ENCODE measurements at places on chromosomes 3 and 15.
A peak's percentile ranks its signal among the peaks of the same experiment; 100 is the strongest.

DNA sequence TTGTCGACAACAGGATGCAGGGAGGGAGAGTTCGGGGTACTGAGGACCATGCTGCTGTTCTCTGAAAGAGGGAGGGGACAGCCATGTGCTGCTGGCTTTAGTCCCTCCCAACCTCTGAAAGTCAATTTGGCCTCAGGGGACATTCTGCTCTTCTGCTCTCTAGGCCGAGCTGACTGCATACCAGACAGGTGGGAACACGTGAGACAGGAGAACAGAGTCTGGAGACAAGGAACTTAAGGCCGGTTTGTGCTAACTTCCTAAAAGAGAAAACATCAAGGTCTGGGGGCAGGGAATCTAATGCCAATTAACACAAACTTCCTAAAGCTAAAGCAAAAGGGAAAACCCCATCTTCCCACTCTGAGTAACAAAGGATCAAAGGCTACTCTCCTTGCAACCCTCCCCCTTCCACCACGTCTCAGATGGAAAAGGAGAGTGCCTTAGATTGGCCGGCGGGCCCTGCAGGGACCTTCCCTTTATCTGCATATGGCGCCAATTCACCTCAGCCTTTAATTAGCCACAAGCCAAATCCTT, 41.0 kb downstream of the SLCO2A1 start:
- DNase-seq: no peak

DNA sequence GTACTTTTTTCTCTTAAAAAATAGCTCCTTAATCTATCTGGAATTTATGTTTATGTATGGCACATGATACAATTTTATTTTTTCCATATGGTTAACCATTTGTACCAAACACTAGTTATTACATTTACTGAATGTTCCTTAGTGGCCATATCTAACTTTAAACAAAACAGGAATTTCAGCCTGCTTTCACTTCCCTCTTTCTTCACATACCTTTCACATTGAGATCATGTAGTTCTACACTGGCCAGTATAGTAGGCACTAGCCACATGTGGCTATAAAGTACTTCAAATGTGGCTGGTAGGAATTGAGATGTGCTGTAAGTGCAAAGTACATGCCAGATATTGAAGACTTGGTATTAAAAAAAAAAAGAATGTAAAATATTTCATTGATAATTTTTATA, 4.7 kb upstream of the RYK start:
- no peak for DNase-seq

- peak; percentile 39 for DNase-seq
Observed at GRCh38 chr15:51322621-51323296, 15.6 kb downstream of the CYP19A1 start.

- peak; percentile 56 for DNase-seq
Observed at GRCh38 chr3:62229211-62229610, 144.1 kb downstream of the FEZF2 start.

GRCh38 chr3:52446631-52447511, 2.0 kb upstream of the SEMA3G start:
- DNase-seq: peak; percentile 73

DNA sequence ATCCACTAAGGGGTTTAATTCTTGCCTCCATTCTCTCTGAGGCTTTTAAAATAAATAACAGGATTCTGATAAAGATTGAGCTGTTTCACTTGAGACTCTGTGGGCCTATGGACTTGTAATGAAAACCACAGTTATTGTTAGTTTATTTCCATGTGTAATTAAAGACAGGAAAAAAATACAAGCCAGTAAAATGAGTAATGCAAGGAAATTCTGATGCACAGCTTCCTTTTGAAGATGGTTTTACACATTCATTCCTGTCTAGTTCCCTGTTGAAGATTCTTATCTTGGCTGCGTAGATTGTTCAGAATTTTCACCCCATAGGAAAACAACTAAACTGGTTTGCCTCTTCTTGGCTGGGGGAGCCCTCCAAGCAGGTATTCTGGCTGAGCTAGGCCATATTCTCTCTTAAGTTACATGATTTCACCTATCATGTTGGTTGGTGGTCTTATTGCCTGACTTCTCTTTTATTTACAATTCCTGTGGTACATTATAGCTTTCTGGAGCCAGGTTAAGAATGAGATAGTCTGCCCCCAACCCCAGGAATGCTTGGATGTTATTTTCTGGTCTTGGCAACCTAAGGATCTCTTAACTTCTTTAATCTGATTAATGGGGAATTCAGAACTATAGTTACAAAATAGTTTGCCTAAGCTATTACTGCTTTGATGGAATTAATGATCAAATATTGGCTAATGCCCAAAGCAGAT, 67.6 kb downstream of the MITF start:
- DNase-seq: no peak

GRCh38 chr3:20861454-20861853, 675.4 kb upstream of the SGO1 start:
- no peak for DNase-seq

- no peak for DNase-seq
Observed at GRCh38 chr3:142623194-142623593, 27.0 kb downstream of the PLS1 start.

GRCh38 chr3:11095932-11096265, 58.4 kb upstream of the HRH1 start:
- DNase-seq: no peak

GRCh38 chr3:172294223-172294806, 153.9 kb downstream of the GHSR start:
- no peak for DNase-seq

GRCh38 chr3:152376351-152377183, 107.8 kb downstream of the MBNL1 start:
- DNase-seq: peak; percentile 60

GRCh38 chr3:195087328-195087727, 183.6 kb downstream of the XXYLT1 start:
- no peak for DNase-seq

GRCh38 chr3:71055257-71056001, 528.1 kb downstream of the FOXP1 start:
- DNase-seq: no peak

DNA sequence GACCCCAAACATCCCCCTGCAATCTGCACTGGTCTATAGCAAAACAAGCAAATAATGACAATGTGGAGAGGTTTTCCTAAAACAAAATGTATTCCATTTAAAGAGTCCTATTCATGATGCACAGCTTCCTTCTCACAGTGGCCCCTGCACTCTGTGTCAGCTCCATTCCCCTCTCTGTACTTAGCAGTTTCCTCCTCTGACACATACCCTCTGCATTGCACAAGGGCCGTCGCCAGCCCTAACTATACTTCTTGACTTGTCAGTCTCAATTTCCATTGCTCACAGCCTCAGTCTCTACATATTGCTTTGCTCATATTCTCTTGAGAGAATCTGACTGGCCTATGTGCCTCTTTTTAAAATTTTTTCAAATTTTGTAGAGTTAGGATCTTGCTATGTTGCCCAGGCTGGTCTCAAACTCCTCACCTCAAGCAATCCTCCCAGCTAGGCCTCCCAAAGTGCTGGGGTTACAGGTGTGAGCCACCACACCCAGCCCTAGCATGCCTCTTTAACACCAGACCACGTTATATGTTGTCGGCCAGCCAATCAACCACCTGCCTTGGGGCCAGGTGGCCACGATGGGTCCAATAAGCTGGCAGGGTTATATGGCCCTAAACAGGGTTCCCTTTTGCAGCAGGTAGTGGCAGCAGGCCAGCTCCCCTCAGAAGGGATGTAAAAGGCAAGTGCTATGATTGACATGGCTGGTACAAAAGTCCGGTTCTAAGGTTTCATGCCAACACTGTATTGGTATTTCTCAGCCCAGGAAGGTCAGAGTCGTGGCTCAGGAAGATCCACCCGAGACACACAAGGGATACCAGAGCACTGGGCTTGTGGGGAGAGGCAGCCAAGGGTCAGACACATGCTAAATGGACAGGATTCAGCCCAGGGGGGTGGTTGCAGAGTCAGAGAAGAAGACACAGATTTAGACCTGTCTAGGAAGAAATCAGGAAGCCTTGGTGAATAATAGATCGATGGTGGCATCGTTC, 59.0 kb upstream of the SMAD3 start:
- DNase-seq: no peak

DNA sequence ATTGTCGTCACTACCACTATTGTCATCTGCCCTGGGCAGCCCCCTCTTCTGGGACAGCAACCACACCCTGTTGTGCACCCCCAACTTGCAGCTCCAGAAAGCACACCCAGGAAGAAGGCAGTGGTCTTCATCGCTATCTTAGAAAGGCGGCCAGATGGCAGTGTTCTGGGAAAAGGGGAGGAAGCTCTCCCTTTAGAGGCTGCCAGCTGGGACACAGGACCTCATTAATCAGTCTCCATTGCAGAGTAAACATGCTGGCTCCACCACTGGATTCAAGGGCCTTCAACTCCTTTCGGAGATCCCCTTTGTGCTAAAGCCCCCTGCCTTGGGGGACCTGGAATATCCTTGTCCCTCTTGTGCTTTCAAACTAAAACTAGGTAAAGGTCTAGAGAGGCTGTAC, 199.3 kb upstream of the LINGO1 start:
- DNase-seq: no peak

DNA sequence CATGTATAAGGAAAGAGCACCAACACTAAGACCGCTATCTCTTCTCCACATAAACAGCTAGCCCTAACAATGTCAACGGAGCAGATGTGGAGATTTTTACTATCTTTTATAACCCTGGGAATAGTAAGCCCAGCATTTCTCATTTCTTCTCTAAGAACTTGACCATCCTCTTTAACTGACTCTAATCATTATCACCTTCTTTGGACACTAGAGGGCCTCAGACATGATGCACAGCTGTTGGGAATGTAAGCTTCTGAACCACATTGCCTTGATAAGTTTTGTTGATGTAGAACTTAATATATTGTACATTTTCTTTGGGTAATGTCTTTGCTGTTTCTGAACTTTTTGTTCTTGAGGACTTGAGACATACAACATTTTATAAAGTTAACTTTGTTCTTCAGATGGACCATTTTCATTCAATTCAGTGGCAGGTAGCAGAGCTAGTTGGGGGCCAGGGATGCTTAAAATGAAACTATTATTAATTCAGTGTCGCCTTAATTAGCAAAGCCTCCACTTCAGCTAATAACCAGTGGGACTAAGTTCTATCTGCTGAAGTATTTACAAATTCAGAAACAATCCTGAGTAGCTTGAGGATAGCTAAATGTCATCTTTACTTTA, 9.6 kb upstream of the TAGLN3 start:
- peak; percentile 80 for DNase-seq

DNA sequence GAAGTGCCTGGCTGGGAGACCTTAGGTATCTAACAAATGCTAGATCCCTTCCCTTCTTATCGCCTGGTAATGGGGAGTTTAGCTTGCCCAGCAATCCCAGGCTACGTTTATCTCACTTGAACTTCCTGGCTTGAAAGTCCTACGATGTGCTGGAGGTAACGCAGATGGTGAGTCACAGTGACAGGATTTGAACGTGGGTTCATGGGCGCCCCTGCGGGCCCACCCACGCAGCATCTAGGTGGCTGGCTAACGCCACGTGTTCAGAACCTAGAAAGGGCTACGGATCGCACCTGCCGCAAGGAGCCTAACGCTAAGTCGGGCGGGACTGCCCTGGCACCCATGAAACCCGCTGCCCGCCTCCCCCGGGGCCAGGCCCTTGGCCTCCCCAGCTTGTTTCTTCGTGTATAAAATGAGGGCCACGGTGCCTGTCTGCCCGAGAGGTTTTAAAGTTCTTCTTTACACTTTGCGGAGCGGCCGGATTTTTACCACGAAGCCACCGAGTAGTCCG, 600 bp upstream of the USP3 start:
- peak; percentile 29 for DNase-seq

GRCh38 chr15:76929011-76929760, 2.4 kb upstream of the RCN2 start:
- no peak for DNase-seq

- DNase-seq: peak; percentile 98
Observed at GRCh38 chr15:69160141-69160993, at the start of gene GLCE. GLCE (plus strand) TSS chr15:69160635; CDS start chr15:69255807, 95,172 bp downstream.

DNA sequence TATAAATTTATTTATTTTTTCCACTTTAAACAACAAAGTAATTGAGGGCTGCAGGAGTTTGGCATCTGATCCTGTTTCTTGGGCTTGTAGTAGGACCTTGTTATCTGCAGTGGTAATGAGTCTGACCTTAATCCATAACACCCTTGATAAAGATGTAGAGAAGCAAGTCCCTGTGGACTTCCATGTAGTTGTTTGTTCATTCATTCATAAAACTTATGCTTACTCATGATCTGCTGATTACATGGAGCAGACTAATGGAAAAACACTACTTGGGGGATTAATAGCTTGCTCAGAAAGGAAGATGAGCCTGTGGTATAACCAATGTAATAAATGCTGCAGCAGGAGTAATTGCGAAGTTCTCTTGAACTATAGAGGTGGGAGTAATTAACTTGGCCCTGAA, 271.5 kb upstream of the TBL1XR1 start:
- no peak for DNase-seq

- DNase-seq: no peak
Observed at GRCh38 chr15:47470983-47471382, 246.3 kb upstream of the SEMA6D start.

GRCh38 chr3:58584690-58585004, 7.5 kb upstream of the FAM107A start:
- DNase-seq: no peak

GRCh38 chr3:156718622-156719306, 44.4 kb downstream of the TIPARP start:
- DNase-seq: no peak

DNA sequence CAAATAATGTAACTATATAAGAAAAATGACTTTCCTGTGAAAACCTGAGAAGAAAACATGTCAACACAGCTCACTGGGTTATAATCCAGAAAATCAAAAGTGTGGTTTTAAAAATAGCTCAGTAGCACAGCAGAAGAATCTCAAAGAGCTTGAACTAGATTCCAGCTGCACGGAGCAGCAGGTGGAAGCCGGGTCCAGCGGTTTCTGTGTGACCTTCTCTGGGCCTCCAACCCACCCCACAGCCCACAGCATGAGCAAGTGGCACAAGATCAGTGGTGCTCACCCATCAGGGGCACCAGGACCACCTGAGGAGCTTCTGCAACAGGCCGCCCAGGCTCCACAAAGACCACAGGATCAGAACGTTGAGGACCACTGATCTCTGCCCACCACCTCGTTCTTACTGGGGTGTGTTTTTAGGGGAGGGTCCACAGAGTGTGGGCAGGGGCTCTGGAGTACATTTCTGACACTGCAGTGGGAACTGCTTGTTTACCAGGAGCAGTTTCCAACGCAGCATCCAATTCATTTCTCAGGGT, 23.2 kb downstream of the SLC41A3 start:
- DNase-seq: no peak

DNA sequence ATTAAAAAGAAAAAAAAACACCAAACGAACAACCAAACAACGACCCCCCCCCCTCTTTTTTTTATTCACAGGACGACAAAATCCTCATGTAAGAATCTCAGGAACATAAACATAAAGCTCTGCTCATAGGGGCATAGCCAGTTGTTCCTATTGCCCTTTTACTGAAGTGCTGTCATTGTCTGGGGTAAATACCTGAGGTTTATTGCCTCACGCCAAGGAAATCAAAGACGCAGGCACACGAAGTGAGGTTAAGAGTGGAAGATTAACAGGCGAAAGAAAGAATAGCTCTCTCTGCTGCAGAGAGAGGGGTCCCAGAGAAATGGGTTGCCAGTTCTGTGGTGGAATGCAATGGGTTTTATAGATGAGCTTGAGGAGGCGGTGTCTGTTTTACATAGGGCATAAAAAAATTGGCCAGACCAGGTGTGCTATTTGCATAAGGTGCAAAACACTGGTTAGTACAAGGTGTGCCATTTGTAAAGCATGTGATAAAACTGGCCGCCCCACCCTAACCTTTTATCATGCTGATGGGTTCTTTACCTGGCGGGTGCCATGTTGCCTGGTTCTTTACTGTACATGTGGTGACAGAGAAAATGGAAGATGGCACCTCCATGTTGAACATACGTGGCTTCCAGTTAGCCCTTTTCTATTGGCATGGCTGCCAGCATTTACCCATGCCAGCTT, 257.6 kb upstream of the ZPLD1 start:
- DNase-seq: no peak

Data from Ammon's horn (tissue), 1 donor.